ENCODE measurements at places on chromosomes 12 and 14.
A peak's percentile ranks its signal among the peaks of the same experiment; 100 is the strongest.

DNA sequence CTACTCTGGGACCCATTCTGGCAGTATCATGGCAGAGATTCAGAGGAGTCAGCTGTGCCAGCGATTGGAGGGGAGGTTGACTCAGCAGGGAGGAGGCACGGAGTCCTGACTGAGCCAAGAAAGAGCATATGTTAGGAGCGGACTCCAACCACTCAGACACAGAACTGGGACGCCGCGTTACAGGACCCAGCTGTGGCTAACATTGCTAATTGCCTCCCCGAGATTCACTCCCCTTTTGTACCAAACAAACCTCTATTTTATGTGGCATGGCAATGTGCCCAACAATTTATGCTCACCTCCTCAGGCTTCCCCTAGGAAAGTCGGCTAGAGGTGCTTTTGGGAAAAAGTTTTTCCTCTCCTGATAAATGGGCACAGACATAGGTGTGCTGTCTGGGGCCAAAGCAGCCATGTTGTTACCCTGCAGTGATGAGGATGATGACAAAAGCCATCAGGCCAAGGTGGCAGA is 15.2 kb upstream of the CLIP1 start:
- no peak for DNase-seq

- DNase-seq: no peak
Measured at GRCh38 chr12:40647651-40648050, 44.6 kb upstream of the CNTN1 start.

DNA sequence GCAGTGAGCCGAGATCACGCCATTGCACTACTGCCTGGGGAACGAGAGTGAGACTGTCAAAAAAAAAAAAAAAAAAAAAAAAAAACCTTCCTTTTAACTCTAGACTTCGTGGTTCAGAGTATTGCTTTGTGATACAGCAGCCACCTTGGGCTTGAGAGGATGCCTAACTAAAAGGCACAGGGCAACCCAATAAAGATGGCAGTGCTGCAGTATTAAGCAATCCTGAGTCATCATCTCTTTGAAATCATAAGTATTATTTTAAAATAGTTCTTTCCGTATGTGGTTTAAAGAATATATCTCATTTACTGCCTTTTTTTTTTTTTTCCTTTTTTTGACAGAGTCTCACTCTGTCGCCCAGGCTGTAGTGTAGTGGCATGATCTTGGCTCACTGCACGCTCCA is 116.1 kb downstream of the PLEKHA5 start:
- no peak for DNase-seq

DNA sequence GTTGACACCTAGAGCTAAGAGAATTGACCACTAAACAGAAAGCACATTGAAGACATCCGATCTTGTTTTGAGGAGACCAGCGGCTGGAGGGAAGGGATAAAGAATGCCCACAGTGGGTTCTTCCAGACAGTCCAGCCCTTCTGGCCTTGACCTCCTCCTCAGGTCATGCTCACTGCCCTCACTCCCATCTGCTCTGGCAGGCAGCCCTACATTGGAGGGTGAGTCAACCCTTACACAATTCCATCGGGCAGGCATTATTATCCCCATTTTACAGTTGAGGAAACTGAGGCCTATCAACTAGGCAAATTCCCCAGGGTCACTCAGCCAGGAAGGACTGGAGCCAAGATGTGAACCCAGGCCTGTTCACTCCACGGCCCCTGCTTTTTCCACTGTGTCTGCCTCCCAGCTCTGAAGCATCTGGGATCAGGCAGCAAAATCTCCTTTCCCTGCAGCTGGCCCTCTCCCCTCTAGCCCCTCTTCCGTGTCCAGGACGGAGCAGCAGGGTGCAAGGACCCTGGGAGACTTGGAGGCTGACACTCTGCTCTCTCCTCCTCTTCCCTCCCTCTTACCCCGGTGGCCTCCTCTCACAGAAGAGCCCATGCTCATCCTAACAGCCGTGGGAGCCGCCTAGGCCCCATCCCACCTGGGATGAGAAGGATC is 5.3 kb downstream of the SCNN1A start:
- DNase-seq: no peak

DNA sequence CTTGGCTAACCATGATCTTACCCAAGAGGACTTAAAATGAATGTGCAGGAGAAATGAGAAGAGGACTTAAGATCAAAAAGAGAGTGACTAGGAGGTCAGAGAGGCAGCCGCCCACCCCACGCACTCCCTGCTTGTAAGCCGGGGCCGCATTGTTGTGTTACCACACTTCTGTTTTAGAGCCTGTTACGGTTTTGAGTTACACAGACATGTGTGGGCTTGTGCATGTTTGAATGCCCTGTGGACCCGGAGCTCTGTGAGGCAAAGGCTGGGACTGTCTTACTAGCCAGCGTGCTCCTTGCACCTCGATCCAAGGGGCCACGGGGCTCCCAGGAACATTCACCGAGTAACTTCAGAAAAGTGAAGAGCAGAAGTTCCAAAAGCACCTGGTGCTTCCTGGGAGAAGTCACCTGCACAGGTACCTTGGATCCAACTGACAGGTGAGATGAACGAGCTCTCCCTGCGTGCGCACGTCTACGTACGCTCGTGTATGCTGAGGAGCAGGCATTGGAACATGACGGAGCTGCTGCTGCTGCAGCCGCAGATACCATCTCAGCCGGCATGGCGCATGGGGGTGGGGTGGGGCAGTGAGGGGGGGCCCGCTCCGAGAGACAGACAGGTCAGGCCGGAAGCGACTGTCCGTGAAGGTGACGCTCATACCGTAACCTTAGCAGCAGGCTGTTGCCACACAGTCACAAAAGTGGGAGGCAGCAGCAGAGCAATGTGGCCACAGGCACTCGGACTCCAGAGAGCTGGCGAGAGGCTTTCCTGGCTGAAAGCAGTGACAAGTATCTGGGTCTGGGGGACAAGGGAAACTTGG is 23.7 kb downstream of the SFSWAP start:
- no peak for DNase-seq

DNA sequence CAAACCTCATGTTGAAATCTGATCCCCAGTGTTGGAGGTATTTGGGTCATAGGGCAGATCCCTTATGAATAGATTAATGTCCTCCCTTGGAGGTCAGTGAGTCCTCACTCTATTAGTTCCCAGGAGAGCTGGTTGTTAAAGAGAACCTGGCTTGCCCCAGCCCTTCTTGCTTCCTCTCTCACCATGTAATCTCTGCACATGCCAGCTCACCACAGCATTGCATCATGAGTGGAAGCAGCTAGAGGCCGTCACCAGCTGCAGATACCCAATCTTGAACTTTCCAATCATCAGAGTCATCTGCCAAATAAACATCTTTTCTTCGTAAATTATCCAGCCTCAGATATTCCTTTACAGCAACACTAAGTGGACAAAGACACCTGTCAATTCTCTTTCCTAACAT is 161.8 kb upstream of the IGF1 start:
- DNase-seq: no peak

- no peak for DNase-seq
Measured at GRCh38 chr12:117011988-117012805, 87.0 kb downstream of the TESC start.

DNA sequence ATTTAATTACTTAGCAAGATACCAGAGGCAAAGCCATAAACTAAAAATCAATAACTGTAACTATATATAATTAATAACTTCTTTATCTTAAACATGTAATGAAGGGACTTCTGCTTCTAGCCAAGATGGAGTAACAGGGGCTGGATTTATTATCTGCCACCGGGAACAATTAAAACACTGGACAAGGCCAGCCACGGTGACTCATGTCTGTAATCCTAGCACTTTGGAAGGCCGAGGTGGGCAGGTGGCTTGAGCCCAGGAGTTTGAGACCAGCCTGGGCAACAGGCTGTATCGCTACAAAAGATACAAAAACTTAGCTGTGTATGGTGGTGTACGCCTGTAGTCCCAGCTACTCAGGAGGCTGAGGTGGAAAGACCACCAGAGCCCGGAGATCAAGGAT is 113.6 kb downstream of the TAOK3 start:
- no peak for DNase-seq

DNA sequence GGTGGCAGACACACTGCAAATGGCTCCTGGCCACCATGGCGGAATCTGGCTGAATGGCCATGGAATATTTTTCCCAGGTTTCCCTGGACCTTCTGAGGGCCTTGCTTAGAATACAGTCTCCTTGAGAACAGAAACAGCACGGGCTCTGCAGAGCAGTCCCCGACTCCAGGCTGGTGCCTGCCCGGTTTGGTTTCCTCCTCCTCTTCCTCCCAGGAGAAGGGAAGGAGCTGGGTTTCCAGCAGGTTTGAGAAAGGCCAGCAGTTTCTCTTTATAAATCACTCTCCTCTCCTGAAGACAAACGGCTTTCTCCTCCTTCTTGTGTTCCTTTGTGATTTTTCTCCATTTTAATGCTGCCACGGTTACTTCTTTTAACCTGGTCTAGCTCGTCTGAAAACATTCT is 106.8 kb upstream of the RFLNA start:
- no peak for DNase-seq

DNA sequence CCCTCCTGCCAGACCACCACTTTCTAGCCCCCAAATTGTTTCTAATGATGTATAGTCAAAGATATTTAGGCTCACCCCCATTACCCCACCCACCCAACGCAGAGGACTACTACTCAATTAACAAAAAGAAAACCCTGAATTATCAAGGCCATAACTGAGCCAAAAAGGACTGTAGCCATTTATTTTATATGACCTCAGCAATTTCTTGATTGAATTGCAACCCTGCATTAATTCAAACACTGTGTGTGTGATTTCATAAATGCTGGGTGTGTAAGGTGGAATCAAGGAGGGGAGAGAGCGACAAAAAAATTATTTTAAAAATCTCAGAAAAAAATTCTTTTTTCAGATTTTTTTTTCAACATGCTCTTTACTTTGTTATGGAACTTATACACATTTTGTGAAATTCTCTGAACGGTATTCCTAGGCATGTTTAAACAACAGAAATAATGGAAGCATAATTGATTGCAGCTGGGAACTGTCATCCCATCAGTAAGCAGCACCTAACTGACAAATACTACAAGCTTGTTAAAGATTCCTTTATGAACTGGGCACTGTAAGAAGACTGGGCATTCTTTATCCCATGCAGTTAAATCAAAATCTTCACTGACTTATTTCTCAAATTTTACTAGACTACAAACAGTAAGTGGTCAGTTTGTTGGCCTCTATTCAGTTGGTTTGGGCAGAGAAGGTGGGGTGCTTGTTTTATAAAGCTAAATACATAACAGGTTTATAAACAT is 179.1 kb downstream of the SOX5 start:
- DNase-seq: no peak

DNA sequence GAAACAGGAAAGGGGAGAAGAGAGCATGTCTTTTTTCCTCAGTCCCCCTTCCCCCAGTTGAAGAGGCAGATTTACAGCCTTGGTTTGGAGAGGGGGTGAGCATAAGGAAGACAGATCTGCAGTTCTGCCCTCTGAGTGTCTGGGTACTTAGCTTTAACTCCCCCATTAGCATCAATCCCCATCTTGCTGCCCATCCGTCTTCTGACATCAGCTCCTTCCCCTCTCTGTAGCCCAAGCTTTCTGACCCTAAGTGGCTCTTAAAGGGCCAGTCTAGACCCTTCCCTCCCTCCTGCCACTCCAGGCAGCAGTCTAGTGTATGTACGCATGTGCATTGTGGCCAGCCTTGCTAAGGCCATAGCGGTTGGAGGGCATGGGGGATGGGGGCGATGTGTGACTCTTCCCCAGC is 7.3 kb downstream of the GPR84 start:
- peak; percentile 21 for DNase-seq

DNA sequence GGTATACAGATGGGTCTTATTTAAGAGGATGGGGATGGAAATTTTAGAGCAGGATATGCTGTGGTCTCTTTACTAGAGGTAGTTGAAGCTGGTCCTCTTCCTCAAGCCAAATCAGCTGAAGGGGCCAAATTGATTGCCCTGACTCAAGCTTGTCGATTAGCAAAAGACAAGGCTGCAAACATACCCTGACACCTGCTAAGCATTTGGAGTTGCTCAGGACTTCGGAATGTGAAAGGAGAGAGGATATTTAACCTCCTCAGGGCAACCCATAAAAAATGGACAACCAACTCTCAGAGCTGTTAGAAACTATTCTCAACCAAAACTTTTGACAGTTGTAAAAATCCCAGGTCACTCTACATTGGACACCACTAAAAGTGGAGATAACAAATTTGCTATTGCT is 15.6 kb downstream of the PTGDR start:
- DNase-seq: no peak

- peak; percentile 56 for DNase-seq
Measured at GRCh38 chr14:60758885-60759284, 24.3 kb downstream of the MNAT1 start.

DNA sequence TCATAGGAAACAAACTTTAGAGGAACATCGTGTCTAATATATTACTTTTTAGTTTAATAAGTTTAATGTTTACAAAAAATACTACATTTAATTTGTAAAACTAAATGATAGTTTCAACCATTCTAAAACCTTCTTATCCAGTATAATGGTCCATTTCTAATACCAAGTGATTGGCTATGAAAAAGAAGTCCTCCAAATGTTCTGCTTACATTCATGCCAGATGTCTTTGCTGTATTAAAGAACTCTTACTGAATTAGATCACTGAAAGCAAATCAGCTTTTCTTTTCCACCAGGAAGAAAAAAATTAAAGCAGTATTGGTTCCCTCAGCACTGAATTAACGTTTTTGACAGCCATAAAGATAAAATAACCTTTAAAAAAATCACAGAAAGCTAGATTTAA is 3.7 kb downstream of the NOVA1 start:
- no peak for DNase-seq

- DNase-seq: no peak
Measured at GRCh38 chr12:111034083-111034885, 113.9 kb upstream of the MYL2 start.

DNA sequence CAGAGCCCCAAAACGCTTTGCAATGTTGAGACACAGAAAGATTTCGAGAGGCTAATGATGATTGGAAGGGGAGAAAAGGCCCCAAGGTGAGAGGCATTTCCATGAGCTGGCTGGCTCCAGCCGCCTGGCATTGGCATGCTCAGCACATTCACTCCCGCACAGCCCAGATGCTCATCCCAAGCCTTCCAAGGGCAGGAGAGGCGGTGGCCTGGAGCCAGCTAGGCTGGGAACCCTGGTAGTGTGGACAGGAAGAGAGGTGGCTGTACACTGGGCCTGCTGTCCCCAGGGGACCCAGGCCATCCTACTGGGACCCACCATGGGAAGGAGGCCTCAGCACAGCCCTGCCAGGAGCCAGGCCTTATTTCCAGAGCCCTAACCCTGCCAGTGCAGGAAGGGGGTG is 72.2 kb downstream of the SPTB start:
- DNase-seq: peak; percentile 31

GRCh38 chr12:93786656-93787397 is 109.7 kb downstream of the CRADD start:
- DNase-seq: no peak

GRCh38 chr14:104542871-104543830 is 36.4 kb upstream of the C14orf180 start:
- DNase-seq: no peak

GRCh38 chr12:131628766-131629448 is 82.0 kb upstream of the SFSWAP start:
- DNase-seq: no peak

GRCh38 chr12:104756901-104757300 is 201.2 kb downstream of the SLC41A2 start:
- DNase-seq: no peak

Measured in NCI-H510A treated with DMSO at 0.1 percent for 48 hours (cell line).